ENCODE measurements at places on chromosomes 5 and 9.

GRCh38 chr9:123382653-123383511, 26.9 kb downstream of the CRB2 start:
- no peak for DNase-seq

- DNase-seq, result peak; percentile 50
Measured at GRCh38 chr5:151082282-151082902, 1.6 kb upstream of the TNIP1 start.

DNA sequence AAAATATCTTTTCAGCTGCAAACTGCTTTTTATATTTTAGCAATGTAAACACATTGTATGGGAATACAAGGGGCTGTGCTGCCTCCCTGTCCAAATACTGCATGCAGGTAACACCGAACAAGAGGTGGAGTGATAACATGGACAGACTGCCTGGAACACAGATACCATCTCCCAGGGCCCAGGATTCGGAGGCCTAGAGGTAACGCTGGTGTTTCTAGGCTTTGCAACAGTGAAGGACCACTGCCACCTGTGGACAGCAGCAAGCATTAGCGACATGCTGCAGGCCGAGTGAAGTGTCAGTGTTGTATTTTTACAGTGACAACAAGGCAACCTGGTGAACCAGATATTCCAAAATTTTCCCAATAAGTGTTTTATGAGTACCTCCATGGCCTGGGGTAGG, 379.1 kb downstream of the DMRT2 start:
- DNase-seq, result peak; percentile 7

DNA sequence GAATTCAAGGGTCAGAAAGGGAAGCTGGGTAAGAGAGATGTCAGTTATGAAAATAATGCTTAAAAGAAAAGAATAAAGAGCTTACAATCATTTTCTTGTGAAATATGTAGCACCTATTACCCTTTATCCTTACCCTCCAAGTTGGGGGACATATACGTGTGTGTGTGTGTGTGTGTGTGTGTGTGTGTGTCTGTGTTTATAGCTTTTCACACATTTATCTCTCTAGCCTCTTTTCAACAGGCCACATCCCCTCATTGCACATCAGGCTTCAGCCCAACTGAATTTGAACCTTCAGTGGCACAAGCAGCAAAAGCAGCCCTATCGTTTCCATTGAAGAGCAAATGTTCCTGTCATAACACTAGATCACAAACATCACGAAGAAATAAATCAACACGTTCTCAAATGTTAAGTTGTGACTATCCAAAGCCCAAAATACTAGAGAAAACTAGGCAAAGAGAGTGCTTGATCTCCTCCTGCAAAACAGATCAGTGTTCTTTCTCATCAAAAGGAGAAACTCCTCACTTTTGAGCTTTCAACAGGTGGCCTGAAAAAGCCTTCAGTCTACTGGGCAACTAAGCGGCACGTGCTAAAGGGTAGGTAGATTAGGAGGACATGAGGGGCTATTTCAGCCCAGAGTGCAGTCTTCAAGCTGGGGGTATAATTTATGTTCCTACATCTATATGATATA, 416.4 kb downstream of the EFNA5 start:
- DNase-seq, result no peak

GRCh38 chr5:76625087-76625815, 2.0 kb upstream of the F2RL2 start:
- DNase-seq, result peak; percentile 63

- DNase-seq, result no peak
Measured at GRCh38 chr5:35852084-35852734, 4.5 kb upstream of the IL7R start.

DNA sequence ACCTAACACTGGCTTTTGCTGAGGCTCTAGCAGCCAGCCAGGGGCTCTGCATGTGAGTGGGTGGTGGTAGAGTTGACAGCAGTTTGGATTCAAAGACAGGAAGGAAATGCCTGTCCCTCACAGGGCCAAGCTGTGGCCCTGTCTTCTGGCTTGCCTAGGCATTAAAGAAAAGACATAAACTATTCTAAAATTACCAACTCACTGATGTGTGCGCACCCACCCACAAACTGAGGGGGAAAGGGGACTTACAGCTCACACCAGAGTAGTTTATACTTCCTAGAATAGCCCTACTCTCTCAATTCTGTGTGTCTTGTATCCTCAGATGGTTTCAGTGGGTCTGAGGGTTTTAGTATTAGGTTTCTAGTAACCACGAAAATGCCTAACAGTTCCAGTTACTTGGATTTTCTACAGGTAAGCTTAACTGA, 18.3 kb upstream of the IL13 start:
- no peak for DNase-seq

GRCh38 chr5:54728588-54728915, 211.0 kb downstream of the SNX18 start:
- no peak for DNase-seq

- peak; percentile 85 for DNase-seq
Measured at GRCh38 chr5:121681229-121681855, 170.3 kb upstream of the FTMT start.

DNA sequence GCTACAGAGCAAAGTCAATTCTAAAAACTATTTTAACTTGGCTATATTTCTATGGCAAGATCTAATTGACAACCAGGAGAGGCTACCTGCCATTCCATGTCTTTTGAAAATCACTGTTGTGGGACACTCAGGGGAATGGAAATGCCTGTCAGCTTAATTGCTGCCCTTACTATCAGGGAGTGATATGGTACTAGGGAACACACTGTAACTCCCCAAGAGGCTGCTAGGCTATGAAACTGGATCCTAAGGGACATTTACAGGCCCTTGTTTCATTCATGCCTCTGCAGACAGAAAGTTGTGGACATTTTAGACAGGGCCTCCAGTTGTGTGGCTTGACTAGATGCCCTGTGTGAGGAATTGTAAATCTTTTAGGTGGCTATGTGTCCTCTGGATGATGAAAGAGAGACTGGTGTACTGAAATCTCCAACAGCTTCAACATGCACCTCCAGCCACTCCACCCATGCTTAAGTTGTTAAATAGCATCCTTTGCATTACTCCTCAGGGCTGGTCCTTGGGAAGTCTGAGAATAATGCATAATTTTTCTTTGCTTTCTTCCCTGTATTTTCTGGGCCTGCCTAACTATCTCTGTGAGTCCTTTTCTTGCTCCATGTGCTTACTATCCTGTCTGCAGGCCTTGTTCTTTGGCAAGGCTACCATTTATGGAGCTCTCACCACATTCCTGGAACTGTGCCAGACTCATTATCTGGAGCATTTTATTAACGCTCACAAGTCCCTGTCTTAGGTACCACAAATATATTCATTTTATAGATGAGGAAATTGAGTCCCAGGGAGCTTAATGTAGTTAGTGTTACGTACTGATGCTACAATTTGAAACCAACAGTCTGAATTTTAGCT, 3.2 kb downstream of the MROH2B start:
- peak; percentile 12 for DNase-seq

DNA sequence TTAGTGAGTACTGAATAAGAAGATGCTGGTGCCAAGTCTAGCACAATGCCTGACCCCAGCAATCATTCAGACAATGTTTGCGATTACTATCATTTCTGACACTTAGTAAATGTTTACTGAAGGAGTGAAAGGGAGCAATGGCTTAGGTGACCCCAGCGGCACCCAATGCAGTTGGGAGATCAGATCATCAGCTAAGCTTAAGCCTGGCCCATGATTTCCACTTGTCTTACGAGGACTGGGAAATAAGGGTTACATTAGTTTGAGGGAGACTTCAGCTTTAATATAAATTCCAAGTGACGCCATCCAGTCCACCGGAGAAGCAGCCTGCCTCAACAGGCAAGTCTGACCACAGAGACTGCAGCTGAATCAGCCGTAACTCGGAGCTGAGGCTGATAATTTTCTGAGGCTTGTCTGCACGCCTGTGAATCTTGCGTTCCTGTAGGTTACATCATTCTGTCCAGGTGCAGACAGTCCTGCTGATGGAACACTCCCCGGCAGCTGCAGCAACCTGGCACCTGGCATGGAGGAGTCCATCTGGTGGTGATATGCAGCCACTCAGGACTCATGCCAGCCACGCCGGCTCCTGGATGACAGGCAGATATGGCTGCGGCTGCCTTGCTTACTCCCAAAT, 34.9 kb upstream of the FGF1 start:
- DNase-seq, result no peak
